ENCODE measurements at places on chromosomes 2 and 18.

DNA sequence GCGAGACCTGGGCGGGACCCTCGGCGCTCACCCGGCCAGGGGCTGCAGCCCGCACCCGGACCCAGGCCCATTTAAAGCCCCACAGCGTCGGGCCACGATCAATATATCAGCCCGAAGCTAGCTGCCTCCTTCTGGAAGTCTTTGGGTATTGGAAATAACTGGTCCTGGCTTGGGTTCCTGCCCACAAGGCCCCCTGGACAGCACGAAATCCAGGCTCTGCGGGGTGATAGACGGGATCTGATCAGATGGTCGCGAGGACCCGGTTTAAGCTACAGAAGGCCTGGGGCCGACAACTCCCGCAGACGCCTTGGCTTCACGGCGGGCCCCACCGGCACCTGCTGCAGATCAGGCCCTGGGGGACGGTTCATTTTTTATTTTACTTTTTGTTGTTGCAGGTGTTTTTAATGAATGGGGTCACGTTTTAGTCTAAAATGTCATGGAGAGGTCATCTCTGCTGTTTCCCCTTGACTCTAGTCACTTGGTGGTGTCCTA, 362 bp upstream of the PSTPIP2 start:
- no peak for DNase-seq

- no peak for DNase-seq
These were observed 37.1 kb downstream of the CRIM1 start for GRCh38 chr2:36392571-36393255.

GRCh38 chr2:236250909-236251579, 13.2 kb downstream of the ASB18 start:
- no peak for DNase-seq

DNA sequence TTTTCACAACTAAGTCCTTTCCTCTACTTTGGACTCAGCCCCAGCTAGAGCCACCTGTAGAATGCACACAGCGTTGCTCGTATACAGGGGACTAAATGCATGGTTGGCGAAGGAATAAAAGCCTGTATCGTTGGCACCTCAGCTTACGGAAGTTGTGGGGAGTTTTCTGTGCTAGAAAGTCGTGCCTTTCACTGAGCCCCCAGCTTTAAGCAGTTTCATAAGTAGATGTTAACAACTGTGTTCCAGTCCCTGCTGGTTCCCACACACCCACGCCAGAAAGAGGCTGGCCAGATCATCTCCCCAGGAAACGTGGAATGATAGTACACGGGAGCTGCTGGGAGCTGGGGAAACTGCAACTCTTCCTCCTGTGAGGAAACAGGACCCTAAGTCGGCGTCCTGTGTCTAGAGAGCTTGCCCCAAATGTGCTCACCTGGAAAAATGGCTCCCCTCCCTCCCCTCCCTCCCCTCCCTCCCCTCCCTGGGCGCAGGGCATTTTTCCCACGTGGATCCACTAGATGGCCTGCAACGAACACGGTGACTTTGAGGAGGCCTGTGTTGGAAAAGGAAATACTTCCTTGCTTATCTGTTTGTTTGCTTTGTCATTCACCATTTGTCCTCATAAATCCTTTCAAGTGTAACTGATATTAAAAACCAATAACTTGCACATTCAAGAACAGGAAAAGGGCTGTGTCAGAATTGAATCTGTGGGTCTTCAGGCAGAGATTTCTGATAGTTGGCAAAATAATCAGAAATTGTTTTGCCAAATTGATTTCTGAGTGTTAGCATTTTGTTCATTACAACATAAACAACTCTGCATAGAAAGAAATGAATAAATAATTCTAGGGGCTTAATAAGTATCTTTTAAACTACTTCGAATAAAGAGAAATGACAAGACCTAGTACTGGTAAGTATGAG, 43.9 kb upstream of the RFX8 start:
- DNase-seq = no peak

- DNase-seq = no peak
These were observed 137.8 kb downstream of the PID1 start for GRCh38 chr2:229133155-229133772.

DNA sequence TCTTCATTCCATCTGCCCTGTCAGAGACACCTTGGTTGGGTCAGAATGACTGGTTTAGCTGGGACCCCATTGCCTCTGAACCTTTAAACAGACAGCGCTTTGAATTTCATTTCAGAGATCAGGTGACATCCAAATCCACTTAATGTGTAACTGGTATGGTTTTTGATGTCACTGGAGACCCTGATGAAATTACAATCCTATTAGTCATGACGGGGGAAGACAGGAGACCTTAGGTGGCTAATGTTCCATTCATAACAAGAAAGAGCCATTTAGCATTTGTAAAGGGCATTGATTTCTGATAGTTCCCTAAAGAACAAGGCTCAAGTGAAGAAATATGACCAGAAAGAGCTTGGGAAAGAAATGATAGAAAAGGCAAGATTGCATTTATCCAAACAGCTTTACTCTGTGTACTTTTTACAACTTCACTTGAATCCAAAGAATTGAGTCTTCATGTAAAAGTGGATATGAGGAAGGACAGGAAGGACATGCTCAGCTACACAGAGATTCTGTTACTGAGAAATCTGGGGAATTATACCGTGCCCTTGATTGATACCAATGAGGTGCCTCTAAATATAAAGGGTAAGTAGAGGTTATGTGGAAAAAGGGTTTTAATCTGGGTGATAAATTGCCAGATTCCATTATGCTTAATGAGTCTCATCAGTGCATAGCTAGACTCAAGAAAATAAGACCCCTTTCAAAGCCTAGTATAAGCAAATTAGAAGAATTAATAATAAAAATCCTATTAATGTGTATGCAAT, 198.2 kb downstream of the NCKAP5 start:
- DNase-seq = no peak

DNA sequence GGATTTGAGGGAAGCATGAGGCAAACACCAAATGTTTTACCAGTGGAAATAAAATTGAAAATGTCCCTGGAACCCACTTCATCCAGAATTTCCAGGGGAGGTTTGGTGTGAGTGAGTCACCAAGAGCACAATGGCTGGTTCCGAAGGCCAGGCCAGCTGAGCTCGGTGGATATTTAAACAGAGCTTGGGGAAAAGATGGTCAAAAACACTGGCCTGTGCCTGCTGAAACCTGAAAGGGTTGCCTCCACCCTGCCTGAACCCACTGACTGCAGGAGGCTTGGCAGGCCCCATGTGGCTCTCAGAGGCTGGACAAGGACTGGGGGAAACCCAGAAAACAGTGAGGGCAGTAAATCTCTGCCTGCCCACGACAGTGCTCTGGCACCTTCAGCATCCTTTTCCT, 93.9 kb downstream of the TTC32 start:
- no peak for DNase-seq

GRCh38 chr18:80137137-80137536, 28.1 kb downstream of the ADNP2 start:
- no peak for DNase-seq

DNA sequence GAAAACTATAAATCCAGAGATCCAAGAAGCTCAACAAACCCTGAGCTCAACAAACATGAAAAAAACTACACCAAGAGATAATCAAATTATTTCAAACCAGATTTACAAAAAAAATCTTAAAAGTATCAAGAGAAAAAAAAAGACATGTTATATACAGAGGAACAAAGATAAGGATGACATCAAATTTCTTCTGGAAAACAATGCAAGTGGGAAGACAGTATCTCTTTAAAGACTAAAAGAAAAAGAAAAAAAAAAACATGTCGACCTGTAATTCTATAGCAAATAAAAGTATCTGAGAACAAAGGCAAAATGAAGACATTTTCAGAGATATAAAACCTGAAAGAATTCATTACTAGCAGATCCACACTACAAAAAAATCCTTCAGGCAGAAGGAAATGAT, 21.3 kb downstream of the TMEM131 start:
- DNase-seq = no peak

DNA sequence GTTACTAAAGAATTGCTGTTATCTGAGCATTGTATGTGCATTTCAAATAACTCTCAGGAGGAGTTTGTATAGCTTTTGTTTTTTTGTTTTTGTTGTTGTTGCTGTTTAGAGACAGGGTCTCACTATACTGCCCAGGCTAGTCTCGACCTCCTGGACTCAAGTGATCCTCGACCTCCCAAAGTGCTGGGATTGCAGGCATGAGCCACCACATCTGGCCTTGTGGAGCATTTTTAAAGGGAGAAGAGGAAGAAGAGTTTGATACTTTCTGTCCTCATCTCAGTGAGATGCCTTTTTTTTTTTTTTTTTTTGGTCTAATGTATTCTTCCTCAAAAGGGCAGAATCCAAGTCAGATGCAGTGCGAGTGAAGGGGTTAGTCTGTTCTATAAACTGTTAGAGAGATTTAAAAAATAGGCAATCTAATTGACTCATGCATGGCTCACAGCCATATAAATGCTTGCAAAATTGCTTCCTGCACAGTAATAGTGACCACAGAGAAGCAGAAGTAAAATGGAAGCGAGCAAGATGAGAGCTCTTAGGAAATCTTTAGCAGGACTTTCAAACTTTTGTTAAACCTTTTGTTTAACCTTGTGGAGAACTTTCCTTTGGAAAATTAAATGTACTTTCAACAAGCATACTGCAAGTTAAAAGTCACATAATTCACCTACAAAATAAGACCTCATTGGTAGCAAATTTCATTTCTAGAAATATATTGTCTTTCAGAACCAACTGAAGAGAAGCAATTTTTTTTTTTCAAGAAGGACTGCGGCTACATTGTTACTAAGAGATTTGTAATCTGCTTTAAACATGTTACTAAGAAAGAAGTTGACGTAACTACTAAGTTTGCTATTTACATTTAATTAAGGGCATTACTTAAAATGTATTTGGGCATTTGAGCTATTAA, 52.3 kb upstream of the ROCK1 start:
- no peak for DNase-seq

- no peak for DNase-seq
These were observed 11.7 kb downstream of the COPS8 start for GRCh38 chr2:237097326-237097910.

DNA sequence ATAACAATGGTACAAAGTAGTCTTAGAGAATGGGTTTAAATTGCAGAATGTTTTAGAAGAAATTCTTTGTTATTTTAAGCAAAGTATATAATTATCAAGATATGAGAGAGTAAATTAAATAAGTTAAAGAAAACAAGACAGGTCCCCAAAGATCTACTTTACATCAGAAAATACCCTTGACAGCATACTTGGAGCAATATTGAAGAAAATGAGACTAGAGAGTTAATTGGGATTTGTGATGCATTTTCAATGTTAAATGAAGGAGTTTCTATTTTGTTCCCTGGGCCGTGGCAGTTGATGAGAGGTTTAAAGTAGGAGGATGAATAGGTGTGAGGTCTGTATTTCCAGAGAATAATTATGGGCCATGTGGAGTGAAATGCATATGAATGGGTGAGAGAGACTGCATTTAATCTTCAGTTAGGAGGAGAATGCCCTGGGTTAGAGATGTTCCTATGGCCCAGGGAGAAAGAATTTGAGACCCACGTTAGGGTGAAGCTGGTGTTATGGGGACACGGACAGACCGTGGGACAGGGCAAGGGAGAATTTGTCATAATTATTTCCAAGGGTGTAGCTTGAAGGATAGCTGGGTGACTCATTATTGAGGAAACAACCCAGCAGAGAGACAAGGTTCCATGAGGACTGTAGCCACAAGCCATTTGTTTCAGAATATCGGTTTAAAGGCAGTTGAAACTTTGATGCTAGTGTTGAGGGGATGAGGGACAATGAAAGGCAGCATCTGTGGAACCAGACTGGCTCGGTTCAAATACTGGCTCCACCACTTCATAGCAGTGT, 22.7 kb downstream of the MGAT5 start:
- DNase-seq = no peak

- no peak for DNase-seq
These were observed 121.8 kb downstream of the CDC42EP3 start for GRCh38 chr2:37549598-37549997.

GRCh38 chr2:97806738-97807618, 93.6 kb downstream of the ZAP70 start:
- peak; percentile 84 for DNase-seq

DNA sequence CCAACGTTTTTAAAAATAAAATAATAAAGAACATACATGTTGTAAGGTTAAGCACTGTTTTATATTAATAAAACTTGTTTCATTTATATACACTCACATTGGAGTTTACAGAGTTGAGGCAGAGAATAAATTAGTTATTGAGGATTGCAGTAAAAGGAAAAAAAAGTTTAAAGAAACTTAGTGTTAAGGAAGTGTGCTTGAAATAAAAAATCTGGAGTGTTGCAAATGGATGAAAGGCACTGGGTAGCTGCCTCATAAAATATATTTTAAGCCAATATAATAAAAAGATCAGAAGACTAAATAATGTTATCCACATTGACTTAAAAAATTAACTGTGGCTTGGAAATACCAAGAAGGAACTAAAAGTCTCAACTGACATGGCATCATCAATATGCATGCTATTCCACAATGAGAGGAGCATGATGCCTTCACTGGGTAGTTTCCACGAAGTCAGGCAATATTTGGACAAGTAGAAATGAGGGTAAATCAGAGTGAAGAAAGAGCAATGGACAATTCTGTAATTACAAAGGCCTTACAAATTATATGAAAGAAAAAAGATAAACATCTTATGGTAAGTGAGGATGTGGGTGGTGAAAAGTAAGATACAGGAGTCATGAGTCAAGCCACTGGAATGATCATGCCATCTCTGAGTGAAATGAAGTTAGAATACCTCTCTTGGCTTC, 2.5 kb downstream of the GALNT3 start:
- DNase-seq = no peak

DNA sequence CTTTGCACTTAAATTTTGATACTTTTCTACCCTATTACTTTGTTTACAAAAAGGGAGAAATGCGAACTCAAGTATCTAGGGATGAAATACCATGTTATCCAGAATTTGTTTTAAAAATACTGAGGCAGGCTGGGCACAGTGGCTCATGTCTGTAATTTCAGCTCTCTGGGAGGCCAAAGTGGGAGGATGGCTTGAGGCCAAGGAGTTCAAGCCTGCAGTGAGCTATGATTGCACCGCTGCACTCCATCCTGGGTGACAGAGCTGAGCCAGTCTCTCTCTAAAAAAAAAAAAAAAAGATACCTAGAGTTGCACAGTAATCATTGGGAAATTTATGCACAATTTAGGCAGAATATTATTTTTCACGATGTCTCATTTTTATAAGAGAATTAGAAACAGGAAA, 12.4 kb upstream of the VAPA start:
- no peak for DNase-seq

DNA sequence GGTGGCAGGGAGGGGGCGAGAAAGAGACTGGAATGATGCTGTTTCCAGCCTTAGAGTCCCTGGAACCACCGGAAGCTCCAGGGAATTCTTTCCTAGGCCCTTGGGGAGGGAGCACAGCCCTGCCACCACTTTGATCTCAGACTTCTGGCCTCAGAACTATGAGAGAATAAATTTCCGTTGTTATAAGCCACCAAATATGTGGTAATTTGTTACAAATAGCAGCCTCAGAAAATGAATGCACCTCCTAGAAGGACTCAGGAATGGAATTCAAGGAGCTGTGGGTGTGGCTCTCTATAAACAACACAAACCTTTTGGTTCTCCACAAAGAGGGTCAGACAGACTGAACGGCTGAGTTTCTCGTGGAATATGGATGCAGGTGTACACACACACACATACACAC, 144.5 kb downstream of the ACKR3 start:
- DNase-seq = no peak

DNA sequence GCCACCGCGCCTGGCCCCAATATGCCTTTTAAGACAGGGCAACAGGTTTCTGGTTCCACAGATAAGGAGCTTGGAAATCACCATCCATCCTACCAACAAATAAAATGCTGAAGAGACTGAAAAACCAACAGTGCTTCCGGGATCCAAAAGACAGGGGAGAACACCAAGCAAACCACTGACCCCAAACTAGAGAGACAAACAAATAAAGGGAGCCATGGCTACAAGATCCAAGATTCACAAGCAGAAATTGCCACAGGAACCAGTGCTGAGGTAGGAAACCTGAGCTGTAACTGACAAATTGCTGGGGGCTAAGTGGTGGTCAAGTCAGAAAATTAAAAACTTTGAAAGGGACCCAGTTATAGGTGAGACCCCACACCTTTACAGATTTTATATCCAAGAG, 76.5 kb downstream of the ROCK2 start:
- DNase-seq = no peak
